ENCODE measurements at places on chromosomes 7 and 10.

DNA sequence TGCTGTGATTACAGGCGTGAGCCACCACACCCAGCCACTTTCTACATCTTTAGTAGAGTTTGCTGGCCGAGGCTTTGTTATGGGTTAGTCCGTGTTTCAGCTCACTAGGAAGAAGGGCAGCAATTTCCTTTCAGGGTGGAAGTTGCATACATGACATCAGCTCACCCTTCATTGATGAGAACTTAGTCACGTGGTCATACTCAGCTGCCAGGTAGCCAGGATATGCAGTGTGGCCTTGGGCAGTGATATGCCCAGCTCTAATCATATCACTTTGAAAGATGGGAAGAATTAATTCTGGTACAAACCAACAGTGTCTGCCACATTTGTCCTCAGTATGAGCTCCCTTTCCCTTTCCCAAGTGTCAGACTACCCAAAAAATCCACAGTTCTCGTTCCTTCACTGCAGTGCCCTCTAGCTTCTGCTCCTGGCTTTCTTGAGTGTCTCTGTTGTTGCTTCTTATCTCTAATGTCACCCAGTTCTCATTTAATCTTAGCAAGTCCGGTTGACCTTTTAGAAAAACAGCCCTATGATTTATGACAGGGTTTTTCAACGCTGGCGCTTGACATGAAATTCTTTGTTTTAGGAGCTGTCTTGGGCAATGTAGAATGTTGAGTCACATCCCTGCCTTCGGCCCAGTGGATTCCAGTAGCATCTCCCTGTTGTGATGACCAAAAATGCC, 108.7 kb upstream of the ITGB1 start:
- DNase-seq, result no peak

- DNase-seq, result no peak
These were observed 586.0 kb upstream of the MGMT start for GRCh38 chr10:128881086-128881485.

GRCh38 chr7:151431281-151431767, 8.6 kb downstream of the CRYGN start:
- no peak for DNase-seq

DNA sequence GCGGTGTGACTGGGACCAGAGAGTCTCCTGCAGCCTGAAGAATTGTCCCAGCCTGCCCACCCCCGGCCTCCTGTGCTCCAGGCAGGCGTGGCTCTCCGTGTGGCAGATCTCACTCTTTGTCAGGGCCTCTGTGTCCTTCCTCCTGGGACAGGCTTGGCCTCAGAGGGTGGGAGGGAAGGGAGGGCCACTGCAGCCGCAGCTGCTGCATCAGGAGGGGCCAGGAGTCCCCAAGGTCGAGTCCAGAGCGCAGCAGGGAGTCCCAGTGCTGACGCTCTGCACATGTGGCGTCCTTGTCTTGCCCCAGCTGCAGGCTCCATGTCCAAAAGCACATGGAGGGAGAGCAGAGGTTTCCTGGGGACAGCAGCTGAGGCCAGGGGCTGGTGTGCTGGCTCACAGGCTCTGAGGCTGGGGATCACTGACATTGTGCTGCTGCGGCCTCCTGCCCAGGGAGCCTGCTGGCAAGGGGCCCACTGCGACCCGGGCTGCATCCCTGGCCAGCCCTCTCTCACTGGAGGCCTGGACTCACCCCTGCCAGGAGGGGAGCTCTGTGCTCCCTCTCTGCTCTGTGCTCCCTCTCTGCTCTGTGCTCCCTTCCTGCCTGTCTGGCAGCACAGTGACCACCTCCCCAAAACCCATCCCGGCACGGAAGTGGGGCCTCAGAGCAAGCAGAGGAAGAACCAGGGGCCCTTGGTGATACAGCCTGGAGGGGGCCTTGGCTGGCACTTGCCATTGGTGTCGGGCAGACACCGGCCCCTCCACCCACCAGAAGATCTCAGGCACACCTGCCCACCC, 114.6 kb upstream of the RET start:
- DNase-seq, result no peak

- DNase-seq, result no peak
These were observed 196.5 kb upstream of the AGR3 start for GRCh38 chr7:17078298-17078697.

GRCh38 chr7:148214101-148214500, 376.5 kb upstream of the C7orf33 start:
- DNase-seq, result no peak

- DNase-seq, result no peak
These were observed 49.1 kb upstream of the CDC14C start for GRCh38 chr7:48875045-48875916.

DNA sequence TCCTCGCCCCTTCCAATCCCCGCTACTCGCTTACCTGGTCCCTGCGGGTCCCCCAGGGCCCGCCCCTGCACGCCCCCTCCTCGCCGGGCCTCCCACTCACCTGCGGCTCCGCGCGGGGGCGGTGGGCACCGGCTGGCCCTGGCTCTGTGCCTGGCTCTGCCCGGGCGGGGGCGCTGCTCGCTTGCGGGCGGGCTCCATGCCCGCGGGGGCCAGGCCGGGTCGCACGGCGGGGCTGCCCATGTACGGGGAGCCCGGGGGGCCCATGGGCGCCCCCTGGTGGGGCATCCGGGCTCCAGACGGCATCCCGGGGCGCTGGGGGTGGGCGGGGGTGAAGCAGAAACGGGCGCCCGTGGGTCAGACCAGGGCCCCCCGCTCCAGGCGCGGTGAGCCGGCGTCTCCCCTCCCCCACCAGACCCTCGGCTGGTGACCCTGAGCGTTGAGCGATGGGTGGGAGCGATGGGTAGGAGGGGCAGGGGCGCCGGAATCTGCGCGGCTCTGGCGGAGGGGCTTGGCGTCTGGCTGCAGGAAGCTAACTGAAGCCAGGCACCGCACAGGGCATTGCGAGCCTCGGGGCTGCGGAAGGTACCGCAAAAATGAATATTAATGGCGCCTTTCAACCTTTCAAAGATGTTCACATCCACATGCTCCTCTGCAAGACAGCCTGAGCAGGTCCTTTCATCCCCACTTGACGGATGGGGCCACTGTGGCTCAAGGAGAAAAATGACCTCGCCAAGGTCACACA, 3.0 kb downstream of the SMARCD3 start:
- DNase-seq, result peak; percentile 32

GRCh38 chr10:101645659-101646058, 49.3 kb downstream of the FBXW4 start:
- DNase-seq, result no peak

GRCh38 chr10:69334302-69335062, 56.2 kb downstream of the HK1 start:
- no peak for DNase-seq

- no peak for DNase-seq
These were observed 20.7 kb downstream of the LRRC4 start for GRCh38 chr7:128010391-128011127.

DNA sequence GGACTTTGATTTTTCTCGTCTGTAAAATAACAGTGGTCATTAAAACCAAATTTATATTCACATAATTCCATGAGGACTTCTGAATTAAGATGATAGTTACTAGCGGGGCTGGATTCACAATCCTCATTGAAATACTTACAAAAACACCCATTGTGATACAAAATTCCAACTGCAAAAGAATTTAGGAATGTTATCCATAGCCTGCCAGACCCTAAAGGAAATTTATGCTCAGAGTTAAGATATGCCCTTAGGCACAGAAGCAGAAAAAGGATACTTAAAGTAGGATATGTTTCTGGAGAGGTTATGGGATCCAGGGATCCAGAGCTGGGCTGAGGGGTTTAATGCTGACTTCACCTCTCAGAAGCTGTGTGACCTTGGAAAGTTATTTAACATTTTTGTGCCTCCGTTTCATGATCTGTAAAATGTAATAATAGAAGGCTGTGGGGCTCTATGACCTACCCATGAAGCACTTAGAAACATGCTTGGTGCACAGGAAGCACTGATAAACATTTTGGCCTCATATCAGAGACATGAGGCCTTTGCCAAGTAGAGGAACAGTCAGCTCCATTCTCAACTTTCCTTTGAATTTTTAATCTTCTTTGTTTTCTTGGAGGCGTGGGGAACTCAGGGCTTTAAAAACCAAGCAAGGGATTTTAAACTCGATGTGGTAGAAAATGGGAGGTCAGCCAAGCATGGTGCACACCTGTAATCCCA, 744.7 kb downstream of the KCNMA1 start:
- no peak for DNase-seq

GRCh38 chr7:115632636-115633035, 397.9 kb downstream of the TFEC start:
- DNase-seq, result no peak

DNA sequence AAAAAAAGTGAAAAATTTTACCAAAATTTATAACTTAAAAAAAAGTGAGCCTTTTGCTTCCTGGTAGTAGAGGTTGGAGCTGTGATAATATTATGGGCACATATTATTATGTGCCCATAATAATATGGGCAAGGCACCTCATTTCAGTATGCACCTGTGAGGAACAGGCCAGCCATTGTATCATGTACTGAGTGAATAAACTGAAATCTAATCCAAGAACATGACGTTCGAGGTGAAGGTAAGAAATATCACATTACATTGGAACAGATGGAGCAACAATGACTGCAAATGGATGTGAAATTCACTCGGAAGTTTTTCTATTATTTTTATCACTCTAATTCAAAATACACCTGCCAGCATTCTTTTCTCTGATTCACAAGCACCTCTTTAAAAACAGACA, 216.0 kb downstream of the KLF6 start:
- DNase-seq, result no peak

DNA sequence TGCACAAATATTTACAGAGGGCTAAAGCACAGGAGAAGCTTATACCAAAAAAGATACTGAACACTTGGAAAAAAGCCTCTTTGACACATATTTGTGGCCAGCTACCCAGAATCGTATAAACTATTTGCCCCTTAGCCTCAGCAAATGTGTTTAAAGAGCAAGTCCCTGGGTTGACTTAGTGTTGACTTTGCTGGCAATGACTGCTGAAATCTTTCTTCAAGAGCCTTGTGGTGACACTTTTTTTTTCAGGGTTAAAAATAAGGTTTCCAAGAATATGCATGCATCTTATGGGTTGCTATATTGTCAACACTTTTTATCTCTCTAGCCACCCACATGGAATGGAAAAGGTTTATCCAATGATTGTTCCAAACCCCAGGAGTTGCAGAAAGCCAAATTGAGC, 14.9 kb upstream of the PLEKHS1 start:
- DNase-seq, result no peak

GRCh38 chr10:113540845-113541548, 11.9 kb upstream of the HABP2 start:
- no peak for DNase-seq

- DNase-seq, result no peak
These were observed 284.1 kb upstream of the SMIM30 start for GRCh38 chr7:113402482-113402881.

GRCh38 chr10:118870467-118871243, 115.9 kb upstream of the CACUL1 start:
- DNase-seq, result no peak

GRCh38 chr10:78974617-78975317, 94.0 kb upstream of the ZMIZ1 start:
- DNase-seq, result peak; percentile 57

DNA sequence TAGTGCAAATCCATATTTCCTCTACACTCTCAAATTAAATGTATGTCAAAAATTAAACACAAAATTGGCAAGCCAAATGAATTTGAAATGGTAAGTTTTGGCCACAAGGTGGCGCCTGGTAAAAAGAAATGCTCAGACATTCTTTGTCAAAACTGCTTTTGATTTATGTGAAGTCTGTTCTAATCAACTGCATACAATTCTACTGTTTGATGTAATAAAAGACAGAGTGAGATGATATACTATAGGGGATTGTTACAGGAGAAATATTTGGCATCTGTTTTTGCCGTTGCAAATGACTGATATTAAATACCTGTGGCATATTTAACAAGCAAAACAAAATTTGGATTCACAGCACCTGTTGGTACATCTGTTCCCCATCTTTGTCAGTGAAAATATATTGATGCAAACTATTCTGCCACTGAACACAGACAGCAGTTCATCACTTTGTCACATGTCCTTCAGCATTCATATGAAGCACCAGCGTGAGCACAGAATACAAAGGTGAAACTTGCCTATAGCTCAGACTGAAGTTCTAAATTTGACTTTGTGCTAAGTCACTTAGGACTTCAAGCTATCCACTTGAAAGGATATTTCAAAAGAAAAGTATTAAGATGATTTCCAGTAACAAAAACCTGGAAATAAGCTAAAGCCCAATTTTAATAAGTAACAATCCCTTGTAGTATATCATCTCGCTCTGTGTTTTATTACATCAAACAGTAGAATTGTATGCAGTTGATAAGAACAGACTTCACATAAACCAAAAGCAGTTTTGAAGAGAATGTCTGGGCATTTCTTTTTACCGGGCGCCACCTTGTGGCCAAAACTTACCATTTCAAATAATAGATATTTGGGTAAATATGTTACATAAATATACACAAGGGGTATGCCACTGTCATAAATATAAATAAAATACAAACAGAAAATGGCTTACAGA, 10.2 kb upstream of the CH25H start:
- peak; percentile 31 for DNase-seq

DNA sequence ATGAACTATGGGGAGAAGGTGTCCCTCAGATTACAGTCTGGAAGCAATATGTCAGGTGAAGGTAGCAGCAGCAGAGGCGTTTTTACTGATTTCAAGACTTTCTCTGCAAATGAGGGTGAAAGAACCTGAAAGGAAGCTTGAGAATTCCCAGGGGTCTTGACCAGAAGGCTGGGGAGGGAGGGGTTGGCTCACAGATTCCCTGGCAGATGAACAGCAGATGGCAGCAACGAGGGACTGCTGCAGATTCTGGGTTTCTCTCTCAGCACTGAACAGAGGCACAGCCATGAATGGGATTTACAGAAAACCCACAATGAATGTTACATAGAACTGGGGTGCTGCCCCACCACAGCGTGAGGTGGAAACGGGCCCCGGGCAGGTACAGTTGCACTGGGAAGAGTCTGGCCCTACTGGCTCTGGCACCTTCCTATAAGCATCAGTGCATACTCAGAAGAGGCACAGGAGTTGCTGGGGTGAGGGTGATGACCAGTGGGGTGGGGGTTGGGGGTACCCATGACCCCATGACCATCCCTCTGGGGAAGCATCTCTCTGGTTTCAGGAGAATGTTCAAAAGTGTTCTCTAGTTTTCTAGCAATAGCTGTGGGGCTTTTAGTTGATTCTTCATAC, 317.8 kb downstream of the SH2D4B start:
- DNase-seq, result no peak

- DNase-seq, result no peak
These were observed 404.6 kb upstream of the NRP1 start for GRCh38 chr10:33739031-33739430.

All from activated naive CD8-positive, alpha-beta T cell treated with anti-CD3 and anti-CD28 coated beads, Interleukin-2, amount 50 U/mL, for 16 hours (primary cell).